ENCODE measurements at places on chromosomes 6 and 20.

GRCh38 chr20:60024801-60025200 lies 66.6 kb downstream of the CDH26 start:
- H3K27me3 ChIP-seq: 0 out of 2 replicates have a peak, but pooled peaks cover 5% of the 10 kb centered on the region
- H3K27ac ChIP-seq: no peak overlapping the region
- DNase-seq: no peak
- no peak overlapping the region for H3K4me3 ChIP-seq

GRCh38 chr6:169490830-169491229 lies 211.0 kb downstream of the WDR27 start:
- no peaks in the 10 kb centered on the region for H3K36me3 ChIP-seq

DNA sequence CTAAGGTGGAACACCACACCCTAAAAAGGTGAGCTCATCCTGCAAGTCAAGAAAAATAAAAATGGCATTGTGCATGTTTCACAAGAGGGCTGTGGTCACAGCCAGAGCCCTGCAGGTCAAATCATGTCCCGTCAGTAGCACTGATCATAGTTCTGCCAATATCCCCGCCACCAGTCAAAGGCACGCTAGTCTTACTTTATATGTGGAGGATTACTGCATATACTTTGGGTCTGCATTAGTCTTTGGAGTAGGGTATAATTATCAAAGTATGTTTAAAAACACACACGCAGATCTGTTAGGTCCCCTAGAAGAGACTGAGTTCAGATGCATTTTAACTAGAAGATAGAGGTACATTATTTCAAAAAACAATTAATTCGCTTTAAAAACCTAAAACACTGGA lies 1.8 kb downstream of the PERP start:
- no peaks in the 10 kb centered on the region for H3K27me3 ChIP-seq
- H3K4me3 ChIP-seq: peak overlapping the region; percentile 95
- peak overlapping the region; percentile 69 for H3K27ac ChIP-seq
- DNase-seq: peak; percentile 75

- H3K27ac ChIP-seq: no peak overlapping the region
- no peaks in the 10 kb centered on the region for H3K27me3 ChIP-seq
- no peak overlapping the region for H3K4me3 ChIP-seq
- no peaks in the 10 kb centered on the region for H3K36me3 ChIP-seq
Observed at GRCh38 chr20:10438217-10438616, 3.1 kb downstream of the SLX4IP start.

- H3K27me3 ChIP-seq: no peaks in the 10 kb centered on the region
- no peak for DNase-seq
- H3K4me1 ChIP-seq: peaks cover 11% of the 10 kb centered on the region
- H3K27ac ChIP-seq: no peak overlapping the region
- H3K4me3 ChIP-seq: no peak overlapping the region
Observed at GRCh38 chr20:57384953-57385761, 6.0 kb upstream of the RBM38 start.

DNA sequence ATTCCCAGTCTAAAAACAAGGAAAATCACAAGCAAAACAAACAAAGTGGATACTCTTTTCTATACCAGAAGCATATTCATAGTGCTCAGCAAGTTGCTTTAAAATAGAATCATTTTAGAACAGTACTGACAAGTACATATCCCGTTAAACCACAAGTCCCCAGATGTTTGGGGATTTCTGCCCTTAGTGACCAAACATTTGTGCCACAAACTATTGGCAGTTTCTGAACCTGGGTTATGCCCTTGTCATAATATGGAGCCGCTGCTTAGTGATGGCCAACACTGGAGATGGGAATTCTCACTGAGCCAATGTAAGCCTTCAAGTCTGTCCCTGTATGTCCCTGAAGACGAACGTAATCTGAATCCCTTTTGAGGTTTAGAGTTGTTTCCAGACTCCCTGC lies 436.7 kb upstream of the JAG1 start:
- no peaks in the 10 kb centered on the region for H3K36me3 ChIP-seq
- no peak overlapping the region for H3K27ac ChIP-seq
- H3K4me1 ChIP-seq: peaks cover 20% of the 10 kb centered on the region
- no peak for DNase-seq
- H3K4me3 ChIP-seq: no peak overlapping the region

DNA sequence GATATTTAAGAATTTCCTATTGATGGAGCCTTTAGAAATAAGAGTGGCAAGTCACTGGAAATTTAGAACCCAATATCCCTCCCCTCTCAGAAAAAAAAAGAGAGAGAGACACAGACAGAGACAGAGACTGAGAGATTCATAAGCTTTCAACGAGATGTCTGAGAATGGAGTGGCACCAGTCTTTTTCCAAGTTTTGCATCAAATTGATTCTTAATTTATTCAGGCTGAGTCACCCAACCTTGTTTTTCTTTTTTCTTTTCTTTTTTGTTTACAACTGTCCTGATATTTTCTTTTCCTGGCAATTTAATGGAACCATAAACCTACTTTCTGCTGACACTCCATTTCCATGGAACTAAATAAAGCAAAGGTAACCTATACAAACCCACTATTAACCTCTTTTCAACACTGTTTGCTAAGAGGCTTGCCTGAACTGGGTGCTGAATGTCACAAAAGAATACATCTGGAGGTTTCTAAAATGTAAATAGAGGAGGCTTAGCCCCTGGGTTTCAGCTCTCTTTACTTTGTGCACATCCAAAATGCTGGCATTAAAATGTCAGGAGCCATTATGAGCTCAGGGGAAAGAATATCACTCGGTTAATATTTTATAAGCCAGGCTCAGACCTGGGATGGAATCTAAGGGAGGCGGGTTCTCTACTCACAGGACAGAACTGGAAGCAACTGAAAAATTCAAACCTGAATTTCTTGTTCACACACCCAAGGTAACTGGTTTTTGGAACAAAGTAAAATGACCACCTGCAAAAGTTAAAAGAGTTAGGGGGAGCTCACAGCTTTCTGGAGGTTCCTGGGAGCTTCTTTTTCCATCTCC lies 100.8 kb downstream of the BFSP1 start:
- no peaks in the 10 kb centered on the region for H3K4me1 ChIP-seq
- no peaks in the 10 kb centered on the region for H3K36me3 ChIP-seq
- peaks cover 78% of the 10 kb centered on the region for H3K27me3 ChIP-seq
- H3K4me3 ChIP-seq: no peak overlapping the region
- DNase-seq: no peak
